ENCODE measurements at places on chromosomes 4 and X.

DNA sequence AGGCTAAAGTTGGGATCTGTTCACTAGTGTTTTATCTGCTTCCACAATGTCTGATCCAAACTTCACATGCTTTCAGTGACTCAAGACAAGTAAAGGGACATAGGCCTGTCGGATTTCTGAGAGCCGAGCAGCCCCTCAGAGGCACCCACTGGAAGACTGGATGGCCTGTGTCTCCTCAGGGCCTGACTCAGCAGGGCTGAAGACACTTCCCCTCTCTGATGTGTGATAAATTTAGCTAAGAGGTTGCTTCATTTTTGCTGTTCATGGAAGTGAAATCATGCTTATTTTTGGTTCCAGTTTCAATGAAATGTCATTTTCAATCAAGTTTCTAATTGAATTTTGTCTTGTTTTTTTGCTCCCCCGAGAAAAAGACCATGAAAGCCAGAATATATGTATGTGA is 93.7 kb downstream of the MXRA5 start:
- DNase-seq: no peak

DNA sequence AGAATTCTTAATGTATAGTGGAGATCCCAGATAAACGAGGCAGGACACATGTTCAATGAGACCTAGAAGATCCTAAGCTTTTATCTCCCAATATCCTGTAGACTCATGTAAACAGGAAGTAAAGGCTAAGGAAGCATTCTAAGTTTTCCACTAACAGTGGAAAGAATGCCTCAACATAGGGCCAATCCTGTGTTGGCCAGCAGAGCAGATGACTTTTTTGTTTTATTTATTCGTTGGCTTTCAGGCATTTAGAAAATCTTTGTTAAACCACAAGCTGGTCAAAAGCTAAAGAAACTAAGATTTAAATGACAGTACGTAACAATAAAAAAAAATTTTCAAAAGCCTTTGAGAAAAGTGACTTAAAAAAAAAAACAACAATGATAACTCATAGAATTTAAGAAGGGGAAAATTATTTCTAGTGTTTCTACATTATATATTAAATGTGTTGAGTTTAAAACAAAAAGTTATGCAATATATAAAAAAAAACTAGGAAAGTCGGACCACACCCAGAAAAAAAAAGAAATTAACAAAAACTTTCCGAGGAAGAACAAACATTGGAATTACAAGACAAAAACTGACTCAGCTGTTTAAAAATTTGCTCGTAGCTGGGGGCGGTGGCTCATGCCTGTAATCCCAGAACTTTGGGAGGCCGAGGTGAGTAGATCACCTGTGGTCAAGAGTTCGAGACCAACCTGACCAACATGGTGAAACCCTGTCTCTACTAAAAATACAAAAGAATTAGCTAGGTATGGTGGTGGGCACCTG is 759.3 kb downstream of the FSTL5 start:
- DNase-seq: peak; percentile 17

GRCh38 chrX:21974011-21974385 is 33.5 kb downstream of the SMS start:
- no peak for DNase-seq

DNA sequence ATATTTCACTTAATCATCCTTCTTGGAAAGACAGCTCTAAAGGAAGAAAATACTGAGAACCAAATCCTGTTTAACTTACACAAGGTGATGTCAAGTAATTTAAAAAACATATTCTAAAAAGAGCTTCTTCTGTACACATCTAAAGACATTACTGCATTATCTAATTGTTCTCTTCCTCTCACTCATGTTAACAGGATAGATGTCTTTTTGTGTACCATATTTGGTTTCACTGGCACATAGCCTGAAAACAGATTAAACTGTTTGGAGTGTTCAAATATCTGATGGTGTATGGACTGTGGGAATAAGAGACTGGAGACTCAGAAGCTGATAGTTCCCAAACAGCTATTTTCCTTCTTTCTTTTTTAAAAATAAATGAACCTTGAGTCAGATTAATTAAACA is 213.3 kb upstream of the MAB21L2 start:
- peak; percentile 31 for DNase-seq

- DNase-seq: peak; percentile 85
These were observed 168.3 kb downstream of the SPRY1 start for GRCh38 chr4:123564758-123565346.

DNA sequence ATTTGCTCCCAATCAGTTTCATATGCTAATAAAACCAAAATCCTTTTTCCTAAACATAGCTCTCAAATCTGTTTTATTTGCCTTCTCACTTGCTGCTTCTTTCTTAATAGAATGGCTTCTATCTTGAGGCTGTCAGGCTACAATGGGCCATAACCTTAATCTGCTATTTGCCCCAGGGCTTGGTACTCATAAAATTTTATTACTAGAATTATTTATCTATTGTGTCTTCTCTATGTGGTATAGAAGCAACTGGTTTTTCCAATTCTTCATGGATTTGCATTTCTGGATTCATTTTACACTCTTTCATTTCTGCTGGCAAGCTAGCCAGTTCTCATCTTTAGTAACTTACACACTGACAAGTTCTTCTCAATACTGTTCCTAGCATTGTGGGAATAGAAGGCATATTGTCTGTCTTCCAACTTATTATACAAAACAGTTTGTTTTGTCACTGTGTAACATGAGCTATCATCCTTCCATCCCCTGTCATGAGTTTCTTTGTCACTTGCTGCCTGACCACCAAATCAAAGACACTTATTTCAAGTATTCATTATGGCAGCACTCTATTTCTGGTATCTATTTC is 96.6 kb upstream of the KCNIP4 start:
- DNase-seq: no peak

DNA sequence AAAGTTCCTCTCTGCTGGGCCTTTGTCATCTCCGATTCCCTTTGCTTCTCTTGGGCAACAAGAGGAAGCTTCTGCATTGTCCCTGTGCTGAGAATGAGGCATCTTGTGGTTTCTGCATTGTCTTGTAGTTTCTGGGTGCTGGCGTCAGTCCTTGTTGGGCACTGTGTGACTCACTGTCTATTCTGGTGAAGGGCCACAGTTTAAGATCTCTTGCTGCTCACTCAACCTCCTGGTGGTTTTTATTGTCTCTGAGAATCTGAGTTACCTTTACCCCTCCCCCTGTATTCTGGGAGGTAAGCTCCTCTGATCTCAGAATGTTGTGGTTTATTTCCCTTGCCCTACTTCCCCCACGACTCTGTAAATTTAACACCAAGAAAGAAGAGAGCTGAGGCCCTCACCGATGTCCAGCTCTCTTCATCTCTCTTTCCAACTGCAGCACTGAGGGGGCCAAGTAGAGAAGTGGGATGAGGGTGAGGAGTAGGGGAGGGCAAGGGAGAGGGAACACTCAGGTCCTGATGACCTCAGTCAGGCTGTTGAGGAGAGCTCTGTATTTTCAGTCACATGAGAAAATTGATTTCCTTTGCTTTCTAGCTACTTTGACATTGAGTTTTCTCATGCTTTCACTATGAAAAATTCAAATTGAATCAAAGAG is 441.6 kb upstream of the PITX2 start:
- DNase-seq: peak; percentile 86

- no peak for DNase-seq
These were observed 46.7 kb upstream of the TEX13A start for GRCh38 chrX:105267167-105267566.

- no peak for DNase-seq
These were observed 433.7 kb upstream of the AMOT start for GRCh38 chrX:113274345-113274744.

DNA sequence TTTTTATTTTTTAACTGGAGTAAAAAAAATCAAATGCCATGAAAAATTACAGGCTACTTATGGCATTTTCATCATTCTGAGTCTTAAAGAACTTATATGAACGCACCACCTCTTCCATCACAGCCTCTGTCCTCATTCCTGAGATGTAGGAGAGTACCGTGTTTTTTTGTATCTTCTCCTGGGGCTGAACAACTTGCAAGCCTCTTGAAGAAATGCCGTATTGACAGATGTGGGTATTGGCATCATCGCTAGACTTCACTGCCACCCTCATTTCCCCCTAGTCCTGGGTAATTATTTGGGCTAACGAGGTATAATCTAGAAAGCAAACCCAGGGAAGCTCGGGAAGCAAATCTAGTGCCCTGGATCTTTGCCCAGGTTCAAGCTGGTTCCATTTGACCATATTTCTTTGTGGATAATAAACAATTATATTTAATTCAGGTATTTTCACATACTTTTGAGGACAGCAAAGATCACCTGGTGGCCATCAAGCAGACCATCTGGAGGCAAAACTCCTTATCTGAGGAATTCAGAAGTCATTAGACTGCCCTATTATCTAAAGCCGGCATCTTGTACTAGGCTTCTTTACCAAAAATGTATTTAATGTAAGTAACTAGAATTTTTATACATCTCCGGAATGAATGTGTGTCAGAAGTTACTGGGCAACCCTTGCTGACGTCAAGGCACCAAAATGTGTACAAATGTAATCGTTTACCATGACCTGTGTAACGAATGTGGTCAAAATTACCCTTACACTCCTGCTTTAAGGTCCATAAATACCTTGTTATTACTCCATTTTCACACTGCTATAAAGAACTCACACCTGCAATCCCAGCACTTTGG is 55.9 kb upstream of the WDR19 start:
- DNase-seq: no peak

DNA sequence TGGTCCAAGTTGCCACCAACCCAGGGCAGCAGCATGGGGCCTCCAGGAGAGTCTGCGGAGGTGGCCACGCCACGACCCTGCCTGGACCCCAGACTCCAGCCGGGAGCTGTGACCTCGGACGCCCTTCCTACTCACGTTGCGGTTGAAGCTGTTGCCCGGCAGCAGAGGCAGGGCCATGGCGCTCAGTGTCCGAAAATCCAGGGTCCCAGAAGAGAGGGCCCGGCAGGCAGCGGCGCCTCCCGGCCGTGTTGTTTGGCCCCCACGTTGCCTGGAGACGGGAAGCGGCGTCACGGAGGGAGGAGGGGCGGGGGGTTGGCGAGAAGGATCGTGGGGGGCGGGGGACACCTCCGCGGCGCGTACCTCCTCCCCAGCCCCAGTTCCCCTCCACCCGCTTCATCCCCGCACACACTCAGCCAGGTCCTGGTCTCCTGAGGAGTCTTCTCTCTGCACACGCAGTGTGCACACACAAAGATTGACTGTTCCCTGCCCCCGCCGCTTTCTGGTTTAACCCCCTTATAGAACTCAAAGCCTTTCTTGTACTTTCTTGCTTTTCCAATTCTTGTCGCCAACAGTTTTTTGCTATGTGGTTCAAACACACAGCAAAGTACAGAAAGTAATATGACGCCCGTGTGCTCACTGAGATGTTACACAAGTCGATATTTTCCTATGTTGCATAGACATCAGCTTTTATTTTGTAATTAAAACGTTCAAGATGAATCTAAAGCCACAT is at the start of gene EFHC2:
Gene EFHC2, minus strand, starts transcription at position 261 of the 730 bp plus-strand sequence. Its CDS starts 84 bp downstream, at position 177.
- peak; percentile 4 for DNase-seq

GRCh38 chrX:69551421-69552009 is 47.4 kb downstream of the NALF2 start:
- no peak for DNase-seq

DNA sequence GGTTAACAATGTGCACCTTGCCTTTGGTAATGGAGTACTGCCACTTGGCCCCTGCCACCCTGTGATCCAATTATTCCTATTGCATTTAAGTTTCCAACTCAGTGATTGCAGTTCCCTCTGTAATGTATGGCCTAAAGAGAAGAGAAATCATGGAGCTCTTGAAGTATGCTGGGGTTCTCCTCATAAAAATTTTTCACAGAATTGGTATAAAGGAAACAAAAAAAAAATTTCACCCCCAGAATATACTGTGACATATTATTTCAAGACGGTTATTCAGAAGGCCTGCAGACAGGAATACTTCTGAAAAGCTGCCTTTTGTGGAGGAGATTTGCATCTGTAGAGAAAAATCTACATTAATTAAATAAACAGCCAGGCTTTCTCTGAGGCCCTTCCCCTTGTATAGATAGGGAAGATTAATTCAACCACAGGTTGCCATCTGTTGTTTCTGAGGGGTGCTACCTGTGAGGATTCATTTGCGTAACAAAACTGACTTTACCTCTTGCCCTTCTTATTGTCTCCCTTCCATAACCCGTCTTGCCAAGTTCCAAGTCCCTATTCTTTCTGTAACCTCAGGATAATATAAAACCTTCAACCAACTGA is 94.8 kb upstream of the LANCL3 start:
- no peak for DNase-seq

DNA sequence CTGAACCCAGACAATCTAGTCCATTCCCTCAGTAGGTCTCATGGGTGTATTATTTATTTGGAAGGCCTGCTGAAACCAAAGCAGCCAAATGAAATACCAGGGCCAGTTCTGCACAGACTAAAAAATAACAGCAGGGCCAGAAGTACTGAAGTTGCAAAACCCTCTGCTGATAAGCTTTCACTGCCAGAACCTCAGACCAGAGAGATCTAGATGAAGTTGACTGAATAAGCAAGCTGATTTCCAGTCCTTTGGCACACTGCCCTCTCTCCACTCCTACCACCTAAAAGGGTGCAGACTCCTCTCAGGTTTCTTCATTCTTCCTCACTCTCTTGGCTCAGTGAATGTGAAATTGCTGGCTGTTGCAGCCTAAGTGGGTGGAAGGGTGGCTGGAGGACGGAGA is 276.7 kb upstream of the KLF3 start:
- DNase-seq: peak; percentile 86

DNA sequence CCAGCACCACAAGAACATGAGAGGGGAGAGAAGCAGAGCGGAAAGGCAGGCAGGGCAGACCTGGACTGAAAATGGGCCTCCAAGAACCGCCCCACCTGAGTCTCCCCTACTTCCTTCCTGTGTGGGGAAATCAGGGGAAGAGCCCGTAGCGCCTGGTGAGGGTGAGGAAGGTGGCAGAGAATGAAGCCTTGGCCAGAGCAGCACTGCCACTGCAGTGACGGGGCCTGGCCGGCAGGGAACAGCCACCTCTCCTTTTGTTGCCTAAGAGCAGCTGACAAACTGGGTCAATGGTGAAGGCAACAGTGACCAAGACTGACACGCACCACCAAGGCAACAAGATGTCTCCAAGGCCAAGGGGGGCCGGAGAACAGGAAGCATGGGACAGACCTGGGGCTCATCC is 58.4 kb upstream of the CBR4 start:
- no peak for DNase-seq

GRCh38 chrX:107827030-107827831 is 1.6 kb downstream of the MID2 start:
- DNase-seq: peak; percentile 56

DNA sequence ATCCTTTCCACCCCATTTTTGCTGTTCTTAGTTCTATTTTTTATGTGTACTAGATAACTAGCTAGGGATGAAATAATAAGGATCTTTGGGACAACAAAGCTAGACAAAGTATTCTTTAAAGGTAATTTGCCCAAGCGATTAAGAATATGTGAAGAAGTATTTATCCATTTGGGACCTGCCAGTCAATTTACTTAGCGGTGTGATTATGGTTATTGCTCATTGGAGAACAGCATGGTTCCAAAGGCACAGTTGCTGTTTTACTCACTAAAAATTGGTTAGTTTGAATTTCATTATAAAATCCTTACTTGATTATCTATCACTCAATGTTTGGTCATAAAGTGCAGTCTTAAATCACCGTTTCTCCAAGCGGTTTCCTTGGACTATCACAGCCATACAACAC is 124.1 kb downstream of the SNCA start:
- no peak for DNase-seq

DNA sequence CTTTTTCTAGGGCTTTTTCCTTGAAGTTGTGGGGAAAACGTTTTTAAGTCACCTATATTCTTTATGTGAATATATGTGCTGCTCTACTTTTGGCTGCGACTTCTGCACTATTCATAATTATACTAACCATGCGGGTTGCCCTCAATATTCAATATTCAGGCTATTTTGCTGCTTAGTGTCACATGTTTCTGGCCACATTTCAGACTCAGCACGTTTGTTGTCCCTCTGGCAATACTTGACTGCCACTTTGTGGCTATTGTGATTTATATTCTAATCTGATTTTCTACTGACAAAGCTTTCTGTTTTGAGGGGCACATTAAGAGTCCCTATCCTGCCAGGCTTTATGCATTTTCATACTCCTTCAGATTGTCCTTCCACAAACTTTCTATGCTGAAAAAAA is 63.9 kb upstream of the CT45A1 start:
- no peak for DNase-seq

Measured in iris pigment epithelial cell (primary cell).